ENCODE measurements at places on chromosomes 7 and 10. TPM values are rescaled to one million over a fixed set of nuclear protein-coding genes. Genes with fewer than 3 reads are reported as not detected.

GRCh38 chr10:28719789-28720436 is 42.6 kb downstream of the BAMBI start:
- H3K27ac ChIP-seq: no peak overlapping the region
- DNase-seq: no peak
- H3K36me3 ChIP-seq: no peaks in the 10 kb centered on the region
- H3K4me1 ChIP-seq: peaks cover 7% of the 10 kb centered on the region
- no peaks in the 10 kb centered on the region for H3K27me3 ChIP-seq

MOGAT3 gene
- polyA plus RNA-seq: not detected

DNA sequence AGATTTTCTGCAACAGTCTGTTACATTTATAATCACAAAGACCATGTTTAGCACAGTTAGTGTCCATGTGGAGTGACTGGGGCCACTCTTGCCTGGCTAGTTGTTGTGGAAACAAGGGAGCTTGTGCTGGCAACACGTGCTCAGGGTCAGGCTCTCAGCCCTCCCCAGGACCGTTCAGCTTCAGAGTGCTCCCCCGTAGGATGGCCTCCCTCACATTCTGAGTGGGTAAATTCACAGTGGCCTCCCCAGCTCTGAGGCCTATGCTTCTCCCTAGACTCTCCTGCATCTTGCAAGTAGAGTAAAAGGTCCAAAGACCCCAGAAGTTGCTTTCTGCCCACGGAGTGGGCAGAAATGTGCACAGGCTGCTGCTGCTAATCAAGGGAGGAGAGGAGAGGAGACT is 122.3 kb downstream of the ADCY1 start:
- DNase-seq: no peak
- H3K27me3 ChIP-seq: peaks cover 4% of the 10 kb centered on the region
- no peaks in the 10 kb centered on the region for H3K4me1 ChIP-seq
- H3K27ac ChIP-seq: no peak overlapping the region
- H3K4me3 ChIP-seq: no peak overlapping the region

DNA sequence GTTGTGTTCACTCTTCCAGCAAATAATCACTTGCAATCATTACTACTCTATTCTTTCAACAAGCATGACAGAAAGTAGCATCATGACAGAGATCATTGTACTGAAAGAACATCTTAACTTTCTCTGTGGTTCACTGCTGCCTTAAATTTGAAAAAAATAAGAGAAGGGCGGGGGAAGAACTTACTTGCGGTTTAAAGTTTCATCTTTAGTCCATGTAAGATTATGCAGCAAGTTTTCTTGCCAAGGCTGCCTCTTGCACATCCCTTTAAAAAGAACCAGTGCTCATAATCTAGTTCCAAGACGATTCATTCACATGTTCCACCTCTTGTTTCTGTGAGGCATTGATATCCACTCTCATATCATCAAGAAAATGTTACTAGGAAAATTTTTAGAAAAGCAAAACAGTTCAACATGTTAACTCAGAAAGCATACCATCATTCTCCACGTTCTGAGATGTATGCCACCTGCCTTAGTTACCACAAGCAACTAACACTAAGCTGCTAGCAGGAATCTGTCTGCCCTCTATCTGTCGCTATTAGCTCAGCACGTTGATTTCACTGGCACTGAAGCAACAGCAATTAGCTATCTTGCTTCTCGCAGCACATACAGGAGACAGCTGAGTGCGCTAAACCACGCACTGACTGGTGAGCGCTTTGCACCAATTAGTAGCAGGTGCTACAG is at the start of gene PCDH15:
PCDH15 (minus strand) TSS at position 491 of the 681 bp plus-strand sequence. CDS start 136,969 bp downstream, outside the sequence.
- no peak within 1 kb of the TSS for H3K4me3 ChIP-seq
- peaks cover 5% of the 10 kb centered on the region for H3K4me1 ChIP-seq
- H3K27me3 ChIP-seq: no peaks in the 10 kb centered on the region
- no peak for DNase-seq

GRCh38 chr7:32500922-32501341 is 5.6 kb downstream of the AVL9 start:
- no peaks in the 10 kb centered on the region for H3K36me3 ChIP-seq
- H3K27ac ChIP-seq: peak overlapping the region; percentile 5
- no peak overlapping the region for H3K4me3 ChIP-seq
- no peak for DNase-seq

GRCh38 chr7:332646-333392 is 42.8 kb downstream of the FOXL3 start:
- peaks cover 5% of the 10 kb centered on the region for H3K27me3 ChIP-seq
- no peaks in the 10 kb centered on the region for H3K36me3 ChIP-seq
- H3K4me3 ChIP-seq: peak overlapping the region; percentile 49
- no peak for DNase-seq
- H3K4me1 ChIP-seq: peaks cover 5% of the 10 kb centered on the region

HOXA10 gene
- polyA plus RNA-seq: 1.6 TPM

- peaks cover 20% of the 10 kb centered on the region for H3K4me1 ChIP-seq
- no peak for DNase-seq
- no peaks in the 10 kb centered on the region for H3K36me3 ChIP-seq
- peak overlapping the region; percentile 20 for H3K4me3 ChIP-seq
- no peak overlapping the region for H3K27ac ChIP-seq
Measured at GRCh38 chr10:132516771-132517725, 20.5 kb upstream of the INPP5A start.

CC2D2B gene
- polyA plus RNA-seq: 0.10 TPM

- H3K27ac ChIP-seq: peak overlapping the region; percentile 67
- DNase-seq: no peak
- no peaks in the 10 kb centered on the region for H3K36me3 ChIP-seq
- no peaks in the 10 kb centered on the region for H3K27me3 ChIP-seq
Measured at GRCh38 chr10:76115131-76115470, 683.7 kb downstream of the LRMDA start.

- no peaks in the 10 kb centered on the region for H3K36me3 ChIP-seq
- peak overlapping the region; percentile 11 for H3K27ac ChIP-seq
- H3K27me3 ChIP-seq: no peaks in the 10 kb centered on the region
- H3K4me1 ChIP-seq: peaks cover 5% of the 10 kb centered on the region
- H3K4me3 ChIP-seq: no peak overlapping the region
Measured at GRCh38 chr7:42661312-42661711, 250.6 kb downstream of the C7orf25 start.

PAX4 gene
- polyA plus RNA-seq: not detected

DNA sequence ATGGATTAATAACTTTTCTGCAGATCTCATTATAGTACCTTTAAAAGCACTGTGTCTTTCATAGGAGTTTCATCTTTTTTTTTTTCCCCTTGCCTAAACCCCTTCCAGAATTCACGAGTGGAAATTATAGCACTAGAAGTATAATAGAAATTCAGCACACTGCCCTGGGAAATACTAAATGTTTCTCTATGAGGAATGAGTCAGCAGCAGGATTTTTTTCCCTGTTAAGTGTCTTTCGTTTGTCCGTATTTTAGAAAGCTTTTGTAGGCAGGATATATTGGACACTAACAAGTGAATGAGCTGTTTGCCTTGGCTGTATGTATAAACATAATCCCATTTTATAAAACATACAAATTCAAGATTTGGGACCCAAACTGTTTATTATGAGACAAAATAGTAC is 105.8 kb downstream of the EXOC4 start:
- DNase-seq: no peak
- no peak overlapping the region for H3K4me3 ChIP-seq
- peaks cover 8% of the 10 kb centered on the region for H3K4me1 ChIP-seq

DNA sequence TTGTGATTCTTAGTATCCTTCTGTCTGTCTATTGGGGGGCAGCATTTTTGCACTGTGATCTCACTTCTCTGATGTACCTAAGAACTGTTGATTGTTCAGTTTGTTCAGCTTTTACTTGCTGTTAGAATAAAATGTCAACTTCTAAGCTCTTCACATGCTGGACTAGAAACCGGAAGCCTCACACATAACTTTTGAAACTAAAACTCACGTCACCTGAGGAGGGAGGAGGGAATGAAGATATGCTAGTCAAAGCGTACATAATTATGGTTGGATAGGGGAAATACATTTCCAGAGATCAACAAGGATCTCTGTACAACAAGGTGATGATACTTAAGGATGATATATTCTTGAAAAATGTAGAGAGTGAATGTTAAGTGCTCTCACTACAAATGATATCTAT is 609.7 kb downstream of the INHBA start:
- no peak overlapping the region for H3K27ac ChIP-seq
- peaks cover 10% of the 10 kb centered on the region for H3K4me1 ChIP-seq
- no peak for DNase-seq

GRCh38 chr7:120731271-120731670 is 126.7 kb downstream of the TSPAN12 start:
- no peak for DNase-seq
- H3K27me3 ChIP-seq: peaks cover 3% of the 10 kb centered on the region
- H3K4me1 ChIP-seq: no peaks in the 10 kb centered on the region
- no peak overlapping the region for H3K27ac ChIP-seq
- no peaks in the 10 kb centered on the region for H3K36me3 ChIP-seq

- H3K4me1 ChIP-seq: no peaks in the 10 kb centered on the region
- H3K27ac ChIP-seq: no peak overlapping the region
- no peaks in the 10 kb centered on the region for H3K36me3 ChIP-seq
- no peak for DNase-seq
- H3K27me3 ChIP-seq: no peaks in the 10 kb centered on the region
- no peak overlapping the region for H3K4me3 ChIP-seq
Measured at GRCh38 chr10:50387007-50387731, 135.9 kb upstream of the ASAH2 start.

GRCh38 chr10:44114441-44114840 is 270.5 kb downstream of the CXCL12 start:
- no peak for DNase-seq
- no peaks in the 10 kb centered on the region for H3K27me3 ChIP-seq
- H3K4me1 ChIP-seq: no peaks in the 10 kb centered on the region
- H3K27ac ChIP-seq: no peak overlapping the region

DNA sequence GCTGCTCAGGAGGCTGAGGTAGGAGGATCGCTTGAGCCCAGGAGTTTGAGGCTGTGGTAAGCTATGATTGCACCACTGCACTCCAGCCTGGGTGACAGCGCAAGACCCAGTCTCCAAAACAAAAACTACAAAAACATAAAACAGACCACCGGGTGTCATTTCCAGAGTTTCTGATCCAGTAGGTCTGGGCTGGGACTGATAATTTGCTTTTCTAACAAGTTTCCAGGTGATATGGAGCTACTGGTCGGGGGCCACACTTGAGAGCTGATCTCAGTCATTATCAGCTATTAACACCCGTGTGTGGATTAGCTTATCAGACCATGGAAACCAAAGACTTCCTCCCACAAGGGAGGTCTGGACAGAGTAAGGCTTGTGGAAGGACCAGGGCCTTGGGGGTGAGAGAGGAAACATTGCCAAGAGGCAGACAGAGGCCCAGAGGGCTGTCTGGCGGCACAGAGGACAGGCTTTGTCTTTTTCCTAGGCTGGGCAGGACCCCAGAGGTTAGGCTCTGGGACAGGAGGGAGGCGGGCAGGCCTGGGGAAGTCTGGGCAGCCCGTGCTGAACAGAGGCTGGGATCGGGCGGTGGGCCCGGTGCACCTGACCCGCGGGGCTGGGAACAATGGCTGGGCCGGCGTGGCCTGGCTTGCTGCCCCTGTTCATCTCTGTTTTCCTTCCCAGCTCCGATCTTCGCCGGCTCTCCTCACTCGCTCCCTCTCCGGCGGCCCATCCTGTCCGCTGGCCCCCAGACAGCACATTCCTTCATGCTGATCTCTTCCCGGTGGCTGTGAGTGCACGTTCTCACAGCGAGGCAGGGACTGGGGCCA is 25.2 kb downstream of the TMEM270 start:
- no peaks in the 10 kb centered on the region for H3K4me1 ChIP-seq
- DNase-seq: no peak
- H3K4me3 ChIP-seq: no peak overlapping the region
- H3K27me3 ChIP-seq: peaks cover 19% of the 10 kb centered on the region
- no peaks in the 10 kb centered on the region for H3K36me3 ChIP-seq

- H3K4me1 ChIP-seq: peaks cover 16% of the 10 kb centered on the region
- H3K4me3 ChIP-seq: peak overlapping the region; percentile 79
- no peak overlapping the region for H3K27ac ChIP-seq
- H3K36me3 ChIP-seq: peaks cover 3% of the 10 kb centered on the region
Measured at GRCh38 chr7:140673774-140674155, 1.0 kb downstream of the ADCK2 start.

DNA sequence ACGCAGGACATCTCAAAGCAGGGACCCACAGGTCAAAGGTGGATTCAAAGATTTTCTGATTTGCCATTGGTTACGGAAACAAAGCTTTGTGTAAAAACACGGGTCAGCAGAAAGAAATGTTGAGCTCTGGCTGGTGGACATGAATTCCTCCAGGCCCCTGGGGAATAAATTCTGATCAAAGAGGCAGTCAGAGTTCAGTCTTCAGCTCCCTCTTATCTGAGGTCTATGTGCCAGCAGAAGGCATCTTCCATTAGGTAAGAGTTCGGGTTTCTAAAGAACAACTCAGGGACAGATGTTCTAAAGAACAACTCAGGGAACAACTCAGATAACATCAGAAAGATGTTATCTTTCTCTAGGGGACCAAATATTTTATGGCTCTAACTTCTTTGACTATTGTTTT is 64.9 kb upstream of the PALS2 start:
- H3K4me3 ChIP-seq: no peak overlapping the region
- H3K27ac ChIP-seq: no peak overlapping the region
- H3K36me3 ChIP-seq: no peaks in the 10 kb centered on the region
- H3K4me1 ChIP-seq: no peaks in the 10 kb centered on the region

DNA sequence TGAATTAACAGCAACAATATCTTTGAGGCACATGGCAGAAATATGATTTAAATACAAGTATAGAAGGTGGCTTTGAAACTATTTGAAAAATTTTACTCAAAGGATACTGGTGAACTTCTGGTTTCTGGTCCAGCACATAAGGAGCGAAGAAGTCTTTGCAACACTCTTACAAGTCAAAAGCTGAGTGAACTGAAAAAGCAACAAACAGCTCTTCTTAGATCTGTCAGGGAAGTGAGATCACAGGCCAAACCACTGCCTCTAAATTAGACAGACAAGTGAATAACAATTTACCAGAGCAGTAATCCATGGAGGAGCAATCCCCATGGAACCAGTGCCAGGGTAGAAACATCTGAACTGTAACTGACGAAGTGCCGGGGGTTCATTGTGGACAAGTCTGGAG is 9.6 kb upstream of the VWC2 start:
- H3K36me3 ChIP-seq: no peaks in the 10 kb centered on the region
- no peak for DNase-seq
- H3K4me1 ChIP-seq: no peaks in the 10 kb centered on the region
- H3K27me3 ChIP-seq: peaks cover 3% of the 10 kb centered on the region
- H3K4me3 ChIP-seq: no peak overlapping the region

ADCYAP1R1 gene
- not detected for polyA plus RNA-seq

RADIL gene
- polyA plus RNA-seq: not detected

FFAR4 gene
- polyA plus RNA-seq: not detected

- DNase-seq: no peak
- H3K36me3 ChIP-seq: no peaks in the 10 kb centered on the region
- no peaks in the 10 kb centered on the region for H3K4me1 ChIP-seq
- H3K27me3 ChIP-seq: no peaks in the 10 kb centered on the region
Measured at GRCh38 chr10:22723343-22723779, 9.0 kb upstream of the PIP4K2A start.

GRCh38 chr7:40839881-40840280 is 705.1 kb downstream of the SUGCT start:
- H3K36me3 ChIP-seq: no peaks in the 10 kb centered on the region
- H3K4me3 ChIP-seq: no peak overlapping the region
- no peak for DNase-seq
- H3K4me1 ChIP-seq: peaks cover 25% of the 10 kb centered on the region
- no peak overlapping the region for H3K27ac ChIP-seq

GPR15LG gene
- polyA plus RNA-seq: 10.4 TPM

ITGA8 gene
- polyA plus RNA-seq: not detected

LBX1 gene
- not detected for polyA plus RNA-seq

GIMAP1 gene
- not detected for polyA plus RNA-seq
